ENCODE measurements at places on chromosomes 2 and 18.

- DNase-seq: no peak
Measured at GRCh38 chr2:50065835-50066234, 911.5 kb upstream of the FSHR start.

DNA sequence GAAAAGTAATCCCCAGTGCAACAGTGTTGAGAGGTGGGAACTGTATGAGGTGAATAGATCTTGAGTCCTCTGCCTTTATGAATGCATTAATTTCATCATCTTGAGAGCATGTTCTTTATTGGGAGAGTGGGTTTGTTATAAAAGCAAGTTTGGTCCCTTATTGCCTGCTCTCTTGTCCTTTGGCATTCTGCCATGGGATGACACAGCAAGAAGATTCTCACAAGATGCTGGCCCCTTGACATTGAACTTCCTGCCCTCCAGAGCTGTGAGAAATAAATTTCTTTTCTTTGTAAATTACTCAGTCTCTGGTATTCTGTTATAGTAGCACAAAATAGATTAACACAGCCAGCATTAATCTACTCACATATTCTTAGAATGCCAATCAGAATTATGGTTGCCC is 108.6 kb downstream of the EHBP1 start:
- no peak for DNase-seq

DNA sequence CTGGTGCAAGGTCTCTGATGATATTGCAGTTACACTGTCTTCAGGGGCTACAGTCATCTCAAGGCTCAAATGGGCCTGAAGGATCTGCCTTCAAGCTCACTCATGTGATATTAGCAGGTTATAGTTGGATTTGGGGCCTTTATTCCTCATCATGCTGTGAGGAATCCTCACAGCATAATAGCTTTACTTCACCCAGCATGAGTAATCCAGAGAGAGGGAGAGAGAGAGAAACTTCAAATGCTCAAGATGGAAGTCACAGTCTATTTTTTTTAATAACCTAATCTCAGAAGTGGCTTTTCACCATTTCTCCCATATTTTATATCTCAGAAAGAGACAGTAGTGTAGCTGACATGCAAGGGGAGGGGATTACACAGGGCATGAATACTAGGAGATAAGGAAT is 658.7 kb downstream of the EPHA4 start:
- no peak for DNase-seq

- DNase-seq: no peak
Measured at GRCh38 chr18:13457327-13457726, 238.8 kb downstream of the LDLRAD4 start.

- DNase-seq: no peak
Measured at GRCh38 chr2:203155406-203155805, 83.4 kb upstream of the CYP20A1 start.

DNA sequence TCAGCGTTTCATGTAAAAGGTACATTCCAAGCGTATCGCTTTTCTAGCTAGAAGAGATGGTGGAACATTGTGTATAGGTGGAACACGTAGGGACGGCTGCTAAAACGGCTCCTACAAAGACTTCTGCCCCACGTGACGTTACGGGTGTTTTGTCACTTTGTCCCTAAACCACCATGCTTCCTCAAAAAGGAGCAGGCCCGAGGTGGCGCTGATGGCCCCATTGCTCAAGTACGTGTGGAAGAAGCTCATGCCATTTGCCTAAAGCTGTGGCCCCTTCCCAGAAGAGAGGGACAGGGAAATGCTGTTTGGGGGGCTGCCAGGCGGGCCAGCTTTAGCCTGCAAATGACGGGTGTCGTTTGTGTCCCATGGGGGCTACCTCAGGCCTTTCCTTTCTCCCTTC is 72.7 kb downstream of the TMEM247 start:
- no peak for DNase-seq

DNA sequence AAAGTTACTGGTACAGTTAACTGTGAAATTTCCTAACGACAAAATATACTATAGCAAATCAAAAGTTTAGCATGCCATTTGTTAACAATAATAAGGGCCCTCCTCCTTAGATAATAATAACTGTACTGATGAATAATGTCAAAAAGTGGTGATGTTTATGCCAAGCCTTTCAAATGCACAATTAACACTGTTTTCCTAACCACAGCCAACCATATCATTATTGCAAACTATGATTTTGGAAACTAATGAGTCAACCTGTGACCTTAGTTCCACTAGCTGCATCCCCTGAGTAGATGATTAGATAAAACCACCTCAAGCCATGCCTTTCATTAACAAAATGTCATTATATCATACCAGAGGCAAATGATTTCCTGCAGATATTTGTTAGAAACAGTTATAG is 25.1 kb upstream of the GPR75 start:
- no peak for DNase-seq

- DNase-seq: no peak
Measured at GRCh38 chr2:134558208-134558830, 160.5 kb downstream of the TMEM163 start.

GRCh38 chr2:201966691-201967438 is 66.8 kb upstream of the FZD7 start:
- DNase-seq: no peak

DNA sequence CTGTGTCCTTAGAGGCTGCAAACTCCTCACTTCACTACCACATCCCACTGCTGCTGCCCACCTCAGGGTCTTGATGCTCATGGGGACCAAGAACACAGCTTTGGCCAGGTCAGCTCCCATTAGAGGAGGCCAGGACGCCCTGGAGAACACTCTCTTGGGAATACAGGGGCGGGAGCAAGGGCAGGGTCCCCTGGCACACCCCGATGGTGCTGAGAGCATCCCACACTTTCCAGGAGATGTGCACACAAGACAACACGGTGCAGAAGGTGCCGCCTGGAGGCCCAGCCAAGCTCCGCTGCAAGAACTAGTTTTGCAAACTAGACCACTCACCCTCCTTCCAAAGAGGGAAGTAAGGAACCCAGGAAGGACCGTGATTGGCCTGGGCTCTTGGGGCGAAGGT is 304.4 kb upstream of the SALL3 start:
- DNase-seq: no peak

DNA sequence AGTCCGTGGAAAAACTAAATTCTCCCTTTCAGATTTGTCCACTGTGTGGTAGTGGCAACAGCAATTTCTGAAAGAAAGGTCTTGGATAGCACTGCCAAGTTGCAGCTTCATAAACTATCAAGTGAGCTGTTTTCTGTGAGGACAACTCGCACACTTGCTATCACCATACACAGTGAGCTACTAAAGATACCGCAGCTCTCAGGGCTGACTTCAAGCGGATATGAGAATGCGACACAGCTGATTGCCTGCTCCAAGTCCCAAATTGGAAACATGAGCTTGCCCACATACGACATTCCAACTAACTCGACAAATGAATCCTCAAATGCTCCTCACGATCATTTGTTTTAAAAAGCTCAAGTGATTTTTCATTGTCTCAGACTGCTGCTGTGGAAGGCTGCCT is 46.2 kb downstream of the E2F6 start:
- DNase-seq: no peak

DNA sequence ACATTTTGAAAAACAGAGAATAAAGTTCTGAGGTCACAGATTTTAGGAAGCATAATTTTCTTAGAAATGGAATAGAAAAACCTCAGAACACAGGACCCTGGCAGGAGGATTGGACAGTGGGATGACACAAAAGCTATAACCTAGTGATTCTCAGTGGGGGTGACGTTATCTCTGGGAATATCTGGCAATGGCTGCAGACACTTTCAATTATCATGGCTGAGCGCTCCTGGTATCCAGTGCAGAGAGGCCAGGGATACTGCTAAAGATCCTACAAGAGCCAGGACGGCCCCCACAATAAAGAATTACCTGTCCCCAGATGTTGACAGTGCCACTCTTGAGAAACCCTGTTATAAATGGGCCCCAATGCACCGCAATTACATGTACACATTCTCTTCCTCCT is 117.2 kb upstream of the SPRED2 start:
- DNase-seq: no peak

DNA sequence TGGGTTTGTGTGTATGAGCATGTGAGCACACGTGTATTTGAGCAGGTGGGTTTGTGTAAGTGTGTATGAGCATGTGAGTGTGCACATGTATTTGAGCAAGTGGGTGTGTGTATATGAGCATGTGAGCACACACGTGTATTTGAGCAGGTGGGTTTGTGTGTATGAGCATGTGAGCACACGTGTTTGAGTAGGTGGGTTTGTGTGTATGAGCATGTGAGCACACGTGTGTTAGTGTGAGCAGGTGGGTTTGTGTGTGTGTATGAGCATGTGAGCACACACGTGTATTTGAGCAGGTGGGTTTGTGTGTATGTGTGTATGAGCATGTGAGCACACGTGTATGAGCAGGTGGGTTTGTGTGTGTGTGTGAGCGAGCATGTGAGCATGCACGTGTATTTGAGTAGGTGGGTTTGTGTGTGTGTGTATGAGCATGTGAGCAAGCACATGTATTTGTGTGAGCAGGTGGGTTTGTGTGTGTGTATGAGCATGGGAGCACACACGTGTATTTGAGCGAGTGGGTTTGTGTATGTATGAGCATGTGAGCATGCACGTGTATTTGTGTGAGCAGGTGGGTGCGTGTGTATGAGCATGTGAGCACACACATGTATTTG is 169.7 kb downstream of the TWIST2 start:
- DNase-seq: no peak

- DNase-seq: no peak
Measured at GRCh38 chr2:235538144-235538639, 44.3 kb downstream of the AGAP1 start.

GRCh38 chr2:72325592-72326422 is 178.1 kb upstream of the CYP26B1 start:
- no peak for DNase-seq

- DNase-seq: no peak
Measured at GRCh38 chr18:68467957-68468356, 247.0 kb downstream of the TMX3 start.

DNA sequence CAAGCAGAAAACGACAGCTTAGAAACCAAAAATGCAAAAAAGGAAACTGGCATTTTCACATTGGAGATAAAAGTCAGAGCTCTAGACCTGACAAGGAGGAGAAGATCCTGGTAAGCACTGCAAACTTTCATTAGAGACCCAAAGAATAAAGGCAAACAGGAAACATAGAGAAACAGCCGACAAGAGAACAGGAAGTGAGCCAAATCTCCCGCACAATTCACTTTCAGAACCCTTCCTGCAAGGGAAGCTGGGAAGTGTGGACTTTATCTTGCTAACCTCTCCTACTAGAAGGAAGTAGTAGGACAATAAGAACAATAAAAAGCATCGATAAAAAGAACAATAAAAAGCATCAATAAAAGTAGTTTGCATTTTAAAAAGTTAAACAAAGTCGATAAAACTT is 417.8 kb upstream of the SPHKAP start:
- DNase-seq: no peak

DNA sequence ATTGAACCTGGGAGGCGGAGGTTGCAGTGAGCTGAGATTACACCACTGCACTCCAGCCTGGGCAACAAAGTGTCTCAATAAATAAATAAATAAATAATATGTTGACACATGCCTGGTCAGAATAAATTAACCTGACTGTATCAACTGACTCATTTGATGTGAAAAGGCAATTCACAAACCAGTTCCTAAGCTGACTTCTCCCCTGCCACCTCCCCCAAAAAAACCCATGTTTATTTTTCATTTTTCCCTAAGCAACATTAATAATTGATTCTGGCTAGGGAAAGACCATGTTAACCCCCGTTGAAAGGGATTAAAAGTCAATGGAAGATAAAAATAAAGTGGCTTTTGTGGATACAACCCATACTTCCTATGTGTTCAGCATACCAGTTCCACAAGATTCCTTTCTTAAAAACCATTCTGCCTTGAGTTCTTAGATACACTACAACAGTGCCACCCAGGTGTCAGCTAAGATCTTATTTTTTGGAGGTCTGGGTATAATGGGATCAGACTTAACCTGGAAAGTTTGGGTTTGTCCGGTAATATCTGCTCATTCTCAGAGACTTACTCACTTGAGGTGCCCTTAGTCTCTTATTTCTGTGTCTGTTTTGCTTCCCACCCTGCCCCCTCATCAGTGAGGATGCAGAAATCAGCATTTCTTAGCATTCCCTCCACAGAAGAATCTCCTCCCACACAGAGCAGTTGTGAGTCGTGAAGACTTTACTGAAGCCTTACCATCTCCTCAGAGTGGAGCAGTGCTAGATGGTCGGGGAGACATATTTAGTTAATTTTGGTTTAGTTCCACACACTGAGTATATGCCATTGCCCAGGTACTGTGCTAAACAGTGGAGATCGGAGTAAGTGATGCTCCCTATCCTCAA is 10.1 kb upstream of the MCFD2 start:
- no peak for DNase-seq

DNA sequence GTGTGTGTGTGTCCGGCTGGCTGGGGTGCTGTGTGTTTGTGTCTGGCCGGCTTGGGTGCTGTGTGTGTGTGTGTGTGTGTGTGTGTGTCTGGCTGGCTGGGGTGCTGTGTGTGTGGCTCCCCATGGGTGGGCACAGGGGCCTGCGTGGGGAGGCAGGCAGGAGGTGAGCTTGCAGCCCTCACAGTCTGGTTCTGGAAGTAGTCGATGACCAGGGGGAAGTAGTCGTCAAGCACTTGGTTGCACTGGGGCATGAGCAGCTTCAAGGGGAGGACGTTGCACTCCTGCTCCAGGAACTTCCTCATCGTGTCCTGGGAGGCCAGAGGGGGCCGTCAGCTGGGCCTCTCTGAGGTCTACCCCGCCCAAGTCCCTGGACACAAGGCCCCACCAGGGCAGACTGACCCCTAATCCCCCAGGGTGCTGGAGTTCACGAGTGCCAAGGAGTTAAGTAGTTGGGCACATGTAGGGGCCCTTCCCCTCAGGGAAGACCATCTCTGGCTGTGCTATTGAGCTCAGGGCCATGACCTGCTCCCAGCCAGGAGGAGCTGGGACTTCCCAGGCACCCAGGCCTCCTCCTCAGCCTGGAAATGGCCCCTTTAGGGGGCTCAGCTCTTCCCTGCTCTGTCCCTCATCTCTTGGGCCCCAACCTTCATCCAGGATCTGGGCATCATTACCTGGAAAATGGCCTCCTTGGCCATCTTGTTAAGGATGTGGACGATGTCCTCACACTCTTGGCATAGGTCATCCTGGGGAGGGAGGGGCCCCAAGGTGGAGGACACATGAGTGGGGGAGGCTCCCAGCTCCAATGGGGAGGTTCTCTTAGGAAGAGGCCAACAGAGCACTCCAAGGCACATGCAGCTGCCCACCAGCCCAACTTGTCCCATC is 1.3 kb downstream of the SFTPB start:
- no peak for DNase-seq

DNA sequence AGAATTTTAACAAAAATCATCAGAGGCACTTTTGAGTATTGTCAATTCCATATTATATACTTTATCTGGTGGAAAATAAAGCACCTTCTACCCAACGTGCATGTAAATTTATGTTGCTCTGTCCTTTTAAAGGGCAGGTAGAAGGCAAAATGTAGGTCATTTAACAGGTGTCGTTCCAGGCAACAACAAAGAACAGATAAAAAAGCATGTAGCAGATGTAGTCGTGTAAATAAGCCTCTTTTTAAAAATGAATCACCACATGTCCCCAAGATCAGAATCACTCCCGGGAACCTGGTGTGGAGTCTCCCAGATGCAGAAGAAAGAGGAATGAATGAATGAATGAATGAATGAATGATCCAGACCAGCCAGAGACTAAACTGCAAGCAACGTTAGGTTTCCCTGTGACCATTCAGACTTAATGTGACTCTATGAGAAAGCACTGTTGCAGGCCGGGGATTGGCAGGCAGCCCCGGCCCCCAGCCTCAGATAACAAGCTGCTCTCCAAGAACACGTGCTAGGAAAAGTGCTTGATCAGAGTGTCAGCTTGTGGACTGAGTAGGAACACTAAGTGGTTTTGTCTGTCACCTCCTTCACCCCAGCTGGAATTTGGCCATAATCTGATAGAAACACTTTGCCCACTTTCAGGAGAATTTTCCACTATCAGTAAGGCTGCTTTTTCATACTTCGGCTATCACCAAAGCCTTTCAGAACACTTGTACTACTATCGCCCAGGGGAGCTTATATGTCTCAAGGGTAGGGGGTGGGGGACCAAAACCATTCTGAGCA is 100.6 kb downstream of the CDK15 start:
- DNase-seq: no peak

Measured in stimulated activated CD8-positive, alpha-beta memory T cell treated with anti-CD3 and anti-CD28 coated beads, Interleukin-4, amount 100 ng/mL, for 1 hour (primary cell).